BE2C (cell line): ENCODE measurements at places on chromosomes 2 and 18.

DNA sequence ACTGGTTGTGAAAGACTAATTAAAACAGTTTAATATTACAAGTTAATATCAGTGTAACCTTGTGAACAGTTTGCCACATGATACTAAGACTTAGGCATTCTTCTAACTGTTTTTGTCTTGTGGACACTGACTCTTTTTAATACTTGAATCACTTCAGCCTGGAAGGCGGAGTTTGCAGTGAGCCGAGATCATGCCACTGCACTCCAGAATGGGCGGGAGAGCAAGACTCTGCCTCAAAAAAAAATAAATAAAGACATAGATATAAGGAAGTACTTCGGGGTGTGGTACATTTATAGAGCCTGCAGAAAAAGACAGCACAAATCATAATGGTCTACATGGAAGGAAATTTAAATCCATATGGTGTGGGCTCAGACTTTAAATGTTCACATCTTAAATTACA lies 300.4 kb upstream of the NETO1 start:
- no peak for DNase-seq

- peak; percentile 78 for DNase-seq
These were observed 2.3 kb downstream of the ZFP36L2 start for GRCh38 chr2:43224131-43224570.

- DNase-seq = no peak
These were observed 627.7 kb upstream of the CDH2 start for GRCh38 chr18:28804512-28805202.

DNA sequence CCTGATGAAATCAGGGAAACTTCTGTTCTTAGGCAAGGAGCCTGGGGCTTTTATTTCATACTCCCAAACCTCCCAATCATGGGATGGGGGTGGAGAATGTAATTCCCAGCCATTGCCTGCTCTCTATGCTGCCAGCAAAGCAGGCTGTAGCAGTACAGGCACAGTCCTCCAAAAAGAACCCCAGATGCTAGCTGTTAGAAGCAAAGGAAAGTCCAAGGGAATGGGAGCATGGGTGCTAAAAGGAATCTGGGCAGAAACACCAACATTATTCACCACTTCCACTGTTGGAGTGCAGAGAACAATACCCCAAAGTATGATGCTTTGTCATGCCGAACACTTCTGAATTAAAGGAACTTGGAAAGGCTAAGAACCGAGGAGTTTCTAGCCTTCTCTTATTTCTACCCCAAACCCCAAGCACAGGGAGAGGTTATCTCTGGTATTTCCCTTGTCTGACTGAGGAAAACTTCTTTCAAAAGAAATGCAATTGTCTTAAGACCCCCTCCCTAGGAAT lies 24.7 kb downstream of the MDH1 start:
- DNase-seq = no peak

GRCh38 chr2:41963661-41964525 lies 83.9 kb upstream of the PKDCC start:
- DNase-seq = peak; percentile 70

GRCh38 chr2:189534854-189535832 lies 45.4 kb downstream of the SLC40A1 start:
- DNase-seq = no peak

DNA sequence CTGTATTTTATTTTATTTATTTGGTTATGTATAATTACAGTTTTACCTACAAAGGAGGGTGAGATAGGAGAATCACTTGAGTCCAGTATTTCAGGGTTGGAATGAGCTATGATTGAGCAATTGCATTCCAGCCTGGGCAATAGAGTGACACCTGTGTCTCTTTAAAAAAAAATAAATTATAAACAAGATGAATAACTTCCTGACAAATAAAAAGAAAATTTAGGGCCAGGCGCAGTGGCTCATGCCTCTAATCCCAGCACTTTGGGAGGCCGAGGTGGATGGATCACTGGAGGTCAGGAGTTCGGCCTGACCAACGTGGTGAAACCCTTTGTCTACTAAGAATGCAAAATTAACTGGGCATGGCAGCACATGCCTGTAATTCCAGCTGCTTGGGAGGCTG lies 17.3 kb downstream of the MTA3 start:
- DNase-seq = no peak

- no peak for DNase-seq
These were observed 45.7 kb upstream of the CUL3 start for GRCh38 chr2:224630659-224631550.
